Bone marrow (tissue), 2 donors: ENCODE measurements at places on chromosomes 11 and 22.

DNA sequence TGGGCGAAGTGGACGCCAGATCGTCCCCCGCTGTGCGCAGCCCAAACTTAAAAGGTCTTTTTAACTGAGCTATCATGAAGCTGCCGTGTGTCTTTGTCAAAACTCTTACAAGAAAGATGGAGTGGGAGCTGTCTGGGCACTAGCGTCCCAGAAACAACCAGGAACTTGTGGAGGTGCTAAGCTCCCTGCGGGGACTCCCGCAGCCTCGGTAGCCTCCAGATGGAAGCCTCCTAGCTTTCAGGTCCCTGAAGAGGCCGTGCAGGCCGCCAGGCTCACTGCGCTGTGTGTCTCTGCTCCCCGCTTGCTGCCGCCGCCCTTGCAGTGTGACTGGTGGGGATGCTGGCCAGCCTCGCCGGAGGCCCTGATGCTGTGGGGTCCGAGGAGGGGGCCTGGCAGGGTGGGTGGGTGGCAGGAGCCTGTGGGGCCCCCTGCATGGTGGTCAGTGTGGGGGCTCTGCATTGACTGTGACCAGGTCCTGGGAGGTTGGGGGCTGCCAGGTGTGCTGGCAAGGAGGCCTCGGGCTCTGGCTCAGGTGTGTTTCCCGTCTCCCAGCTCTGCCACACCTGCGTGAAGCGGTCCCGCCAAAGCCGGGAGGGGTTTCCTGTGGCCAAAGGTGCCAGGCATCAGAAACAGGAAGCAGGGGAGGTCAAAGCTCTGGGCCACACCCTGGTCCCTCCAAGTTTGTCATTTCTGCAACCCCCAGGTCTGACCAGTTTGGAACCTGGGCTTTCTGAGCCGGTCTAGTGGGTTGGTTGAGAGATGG is 1.2 kb downstream of the TRABD start:
- DNase-seq: no peak

DNA sequence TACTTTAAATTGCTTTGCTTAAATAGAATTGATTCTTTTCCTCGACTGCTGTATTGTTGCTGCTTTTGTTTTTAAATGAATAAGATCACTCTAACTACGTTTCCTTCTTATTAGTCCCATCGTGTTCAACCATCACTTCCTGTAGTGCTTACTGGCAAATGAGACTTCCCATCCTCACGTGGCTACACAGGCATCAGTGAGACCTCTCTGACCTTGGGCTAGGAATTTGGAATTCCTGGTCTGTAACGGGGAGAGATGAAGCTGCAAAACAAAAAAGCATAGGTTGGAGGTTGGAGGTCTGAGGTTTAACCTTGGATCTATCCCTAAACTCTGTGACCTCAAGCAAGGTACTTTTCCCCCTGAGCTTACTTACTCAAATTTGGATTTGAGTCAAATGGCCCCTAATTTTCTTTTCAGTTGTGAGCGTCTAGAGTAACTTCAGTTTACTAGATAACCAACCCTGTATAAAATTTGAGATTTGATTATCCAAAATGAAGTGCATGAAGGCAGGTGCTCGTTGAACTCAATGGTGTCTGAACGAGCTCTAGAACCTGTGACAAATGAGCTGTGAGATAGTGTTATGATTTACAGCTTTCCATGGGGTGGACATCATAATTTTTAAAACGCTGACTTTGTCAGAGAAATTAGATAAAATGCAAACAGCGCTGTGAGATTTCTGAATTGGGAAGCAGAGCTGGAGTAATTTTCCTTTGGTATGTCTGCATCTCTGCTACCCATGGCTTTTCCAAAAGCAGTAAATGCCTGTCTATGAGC is 151.2 kb downstream of the DBX1 start:
- no peak for DNase-seq

DNA sequence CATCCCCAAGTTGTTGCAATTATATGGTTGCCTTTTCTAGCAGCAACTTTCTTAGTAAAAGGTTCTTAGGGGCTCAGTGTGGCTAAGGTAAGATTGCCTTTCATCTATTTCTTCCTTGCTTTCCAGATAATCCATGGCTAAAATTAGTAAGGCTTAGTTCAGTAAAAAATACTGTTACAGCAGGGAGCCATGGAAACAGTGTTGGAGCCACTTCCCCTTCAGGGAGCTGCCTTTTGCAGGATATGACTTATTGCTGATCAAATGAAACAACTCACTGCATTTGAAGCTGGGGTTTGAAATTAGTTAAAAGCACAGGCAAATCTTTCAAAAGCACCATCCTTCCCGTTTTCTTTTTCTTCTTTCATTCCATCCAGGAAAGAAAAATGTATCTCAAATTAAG is 184.3 kb downstream of the C11orf87 start:
- no peak for DNase-seq

GRCh38 chr11:95925011-95925410 is 1.1 kb upstream of the MTMR2 start:
- DNase-seq: no peak
